DMS153 (cell line): ENCODE measurements at places on chromosomes 12 and 14.

GRCh38 chr14:33056213-33056612 lies 117.5 kb downstream of the NPAS3 start:
- no peak for DNase-seq

GRCh38 chr14:60353420-60353819 lies 104.4 kb downstream of the PPM1A start:
- no peak for DNase-seq

DNA sequence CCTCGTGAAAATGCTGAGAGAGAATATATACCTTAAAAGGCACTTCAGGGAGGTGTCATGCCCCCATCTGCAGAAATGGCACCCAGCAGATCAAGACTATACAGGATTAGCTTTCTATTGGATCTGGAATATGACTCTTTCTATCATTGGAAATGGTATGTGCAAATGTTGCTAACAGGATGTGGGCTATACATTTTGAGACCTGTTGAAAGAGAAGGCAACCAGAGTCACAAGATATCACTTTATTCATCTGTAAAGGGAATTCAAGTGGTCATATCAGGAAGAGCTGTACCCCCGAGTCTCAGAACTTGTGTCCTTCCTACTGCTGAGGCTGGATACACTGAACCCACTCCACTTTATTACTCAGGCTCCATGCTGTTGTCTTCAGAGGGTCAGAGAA lies 46.1 kb upstream of the FRMD6 start:
- no peak for DNase-seq

DNA sequence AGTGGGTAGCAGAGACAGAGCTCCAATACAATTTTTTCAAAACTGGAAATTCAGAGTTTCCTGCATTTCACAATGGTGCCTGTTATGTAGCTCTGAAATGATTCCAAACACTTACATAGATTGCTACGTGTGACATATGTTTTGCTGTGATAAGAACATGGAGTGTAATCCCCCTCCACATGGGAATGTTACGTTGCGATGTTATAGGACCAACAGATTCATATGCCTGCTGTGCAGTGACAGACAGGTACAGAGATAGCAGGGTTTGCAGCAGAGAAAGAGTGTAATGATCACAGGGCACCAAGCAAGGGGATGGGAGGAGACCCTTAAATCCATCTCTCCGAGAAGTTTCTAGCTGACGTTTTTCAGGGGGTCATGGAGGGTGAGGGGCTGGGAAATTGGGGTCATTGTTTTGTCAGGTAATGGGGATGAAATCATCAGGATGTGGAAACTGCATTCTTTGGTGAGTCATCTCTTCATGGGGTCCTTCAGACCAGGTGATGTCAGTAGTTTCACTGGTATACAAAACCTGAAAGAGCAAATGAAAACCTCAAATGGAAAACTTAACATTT lies 76.6 kb upstream of the OSBPL8 start:
- DNase-seq = no peak

- no peak for DNase-seq
Measured at GRCh38 chr12:120115692-120116440, 687 bp downstream of the RAB35 start.

GRCh38 chr12:9721394-9722092 lies 11.4 kb downstream of the CLECL1 start:
- DNase-seq = no peak

DNA sequence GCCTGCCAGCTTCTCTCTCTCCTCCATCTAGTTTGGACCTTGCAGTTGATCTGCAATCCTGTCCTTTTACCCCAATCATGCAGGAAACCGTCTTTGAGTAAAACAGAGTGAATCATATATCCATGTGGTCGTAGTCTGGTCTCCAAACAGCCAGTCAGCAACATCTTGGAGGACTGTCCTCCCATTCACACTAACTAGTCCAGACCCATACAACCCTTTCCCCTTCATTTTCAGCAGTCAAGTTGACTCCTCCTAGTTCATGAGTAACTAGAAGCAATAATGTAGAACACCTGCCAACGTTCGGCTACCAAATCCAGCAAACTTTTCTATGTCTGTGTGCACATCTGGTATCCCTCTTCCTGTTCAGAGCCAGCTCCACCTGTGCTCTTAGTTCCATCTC lies 10.8 kb upstream of the BIN2 start:
- DNase-seq = no peak

DNA sequence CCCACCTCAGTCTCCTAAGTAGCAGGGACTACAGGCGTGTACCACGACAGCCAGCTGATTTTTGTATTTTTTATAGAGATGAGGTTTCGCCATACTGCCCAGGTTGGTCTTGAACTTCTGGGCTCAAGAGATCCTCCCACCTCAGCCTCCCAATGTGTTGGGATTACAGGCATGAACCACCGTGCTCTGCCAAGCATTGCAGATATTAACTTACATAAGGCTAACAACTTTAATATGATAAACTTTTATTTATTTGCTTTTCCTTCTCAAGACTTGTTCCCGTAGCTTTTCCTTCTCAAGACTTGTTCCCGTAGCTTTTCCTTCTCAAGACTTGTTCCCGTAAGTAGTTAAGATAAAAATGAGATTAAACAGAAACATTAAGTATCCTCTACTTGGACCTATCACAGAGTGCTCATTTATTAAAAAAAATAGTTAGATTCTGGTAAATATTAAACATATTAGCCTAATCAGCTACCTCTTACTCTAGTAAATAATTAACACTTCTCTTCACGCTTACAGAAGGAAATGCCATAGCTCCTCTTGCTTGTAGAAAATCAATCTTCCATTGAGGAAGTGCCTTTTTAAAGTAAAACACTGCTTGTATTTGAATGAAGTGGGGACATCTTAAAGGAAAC lies 157.7 kb upstream of the KITLG start:
- no peak for DNase-seq

GRCh38 chr14:93319958-93320357 lies 12.9 kb downstream of the BTBD7 start:
- DNase-seq = no peak

GRCh38 chr12:94362653-94363052 lies 97.0 kb downstream of the CEP83 start:
- no peak for DNase-seq

DNA sequence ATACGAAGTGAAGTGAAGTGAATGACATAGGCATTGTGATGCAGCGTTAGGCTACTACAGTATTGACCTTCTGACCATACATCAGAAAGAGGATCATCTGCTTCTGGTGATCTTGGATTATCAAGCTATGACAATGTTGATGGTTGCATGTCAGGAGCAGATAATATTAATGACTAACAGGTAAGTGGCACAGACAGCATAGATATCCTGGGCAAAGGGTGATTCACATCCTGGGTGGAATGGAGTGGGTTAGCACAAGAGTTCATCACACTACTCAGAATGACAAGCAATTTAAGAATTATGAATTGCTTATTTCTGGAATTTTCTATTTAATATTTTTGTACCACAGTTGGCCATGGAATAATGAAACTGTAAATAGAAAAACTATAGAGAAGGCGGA lies 397.9 kb upstream of the ATP2B1 start:
- no peak for DNase-seq

- no peak for DNase-seq
Measured at GRCh38 chr14:95184413-95184790, 27.1 kb upstream of the DICER1 start.

GRCh38 chr12:57539134-57539768 lies 7.7 kb downstream of the DCTN2 start:
- no peak for DNase-seq

- no peak for DNase-seq
Measured at GRCh38 chr12:15763328-15763727, 25.9 kb downstream of the EPS8 start.

DNA sequence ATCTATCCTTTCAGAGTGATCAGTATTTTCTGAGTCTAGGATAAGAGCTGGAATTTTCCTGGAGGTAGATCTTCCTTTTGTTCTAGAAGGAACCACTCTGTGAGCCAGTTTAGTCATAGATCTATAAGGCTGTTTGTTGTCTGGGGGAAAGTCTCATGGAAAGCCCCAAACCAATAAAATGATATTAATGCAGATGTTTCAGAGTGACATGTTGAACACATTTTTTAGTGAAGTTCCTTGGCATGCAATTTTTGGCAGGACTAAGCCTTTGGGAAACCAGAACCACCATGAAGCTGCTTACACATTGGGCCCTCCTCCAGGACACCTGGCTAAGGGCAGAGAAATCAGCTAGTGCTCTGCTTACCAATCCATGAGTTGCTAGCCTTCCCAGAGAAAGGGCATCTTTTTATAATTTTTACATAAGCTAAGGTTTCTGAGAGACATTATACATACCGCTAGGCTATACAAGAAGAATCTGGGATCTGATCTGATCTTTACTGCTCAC lies 101.5 kb upstream of the PCED1B start:
- DNase-seq = no peak

DNA sequence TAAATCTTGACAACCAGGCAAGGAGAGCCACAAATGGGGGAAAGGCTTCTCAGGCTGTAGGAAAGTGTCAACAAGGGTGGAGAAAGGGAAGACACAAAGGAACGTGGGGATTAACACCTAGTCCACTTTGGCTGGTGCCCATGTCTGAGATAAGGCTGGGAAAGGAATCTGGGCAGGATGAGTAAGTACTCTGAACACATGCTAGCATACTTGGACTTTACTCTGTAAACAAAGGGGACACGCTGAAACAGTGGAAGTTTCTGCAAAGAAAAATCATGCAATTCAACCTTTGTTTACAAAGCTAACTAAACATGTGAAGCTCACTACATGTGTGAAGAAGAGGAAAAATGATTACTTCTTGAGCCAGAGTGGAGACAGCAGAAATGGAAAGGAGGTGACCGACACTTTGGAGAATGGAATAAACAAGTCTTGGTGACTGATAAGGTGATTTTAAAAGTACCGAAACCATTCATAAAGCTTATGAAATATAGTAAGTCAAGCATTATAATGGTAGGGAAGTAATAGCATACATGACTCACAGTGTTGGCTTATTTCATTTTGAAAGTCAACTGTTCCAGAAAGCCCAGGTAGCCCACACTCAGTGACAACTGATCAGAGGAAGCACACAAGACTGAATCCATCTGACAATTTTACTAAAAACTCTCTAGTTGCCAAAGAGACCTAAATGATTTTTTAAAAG lies 13.2 kb downstream of the CPNE8 start:
- DNase-seq = no peak

- no peak for DNase-seq
Measured at GRCh38 chr12:46470975-46471374, 98.4 kb upstream of the SLC38A2 start.

GRCh38 chr12:57101892-57102695 lies 9.1 kb downstream of the STAT6 start:
- DNase-seq = no peak

DNA sequence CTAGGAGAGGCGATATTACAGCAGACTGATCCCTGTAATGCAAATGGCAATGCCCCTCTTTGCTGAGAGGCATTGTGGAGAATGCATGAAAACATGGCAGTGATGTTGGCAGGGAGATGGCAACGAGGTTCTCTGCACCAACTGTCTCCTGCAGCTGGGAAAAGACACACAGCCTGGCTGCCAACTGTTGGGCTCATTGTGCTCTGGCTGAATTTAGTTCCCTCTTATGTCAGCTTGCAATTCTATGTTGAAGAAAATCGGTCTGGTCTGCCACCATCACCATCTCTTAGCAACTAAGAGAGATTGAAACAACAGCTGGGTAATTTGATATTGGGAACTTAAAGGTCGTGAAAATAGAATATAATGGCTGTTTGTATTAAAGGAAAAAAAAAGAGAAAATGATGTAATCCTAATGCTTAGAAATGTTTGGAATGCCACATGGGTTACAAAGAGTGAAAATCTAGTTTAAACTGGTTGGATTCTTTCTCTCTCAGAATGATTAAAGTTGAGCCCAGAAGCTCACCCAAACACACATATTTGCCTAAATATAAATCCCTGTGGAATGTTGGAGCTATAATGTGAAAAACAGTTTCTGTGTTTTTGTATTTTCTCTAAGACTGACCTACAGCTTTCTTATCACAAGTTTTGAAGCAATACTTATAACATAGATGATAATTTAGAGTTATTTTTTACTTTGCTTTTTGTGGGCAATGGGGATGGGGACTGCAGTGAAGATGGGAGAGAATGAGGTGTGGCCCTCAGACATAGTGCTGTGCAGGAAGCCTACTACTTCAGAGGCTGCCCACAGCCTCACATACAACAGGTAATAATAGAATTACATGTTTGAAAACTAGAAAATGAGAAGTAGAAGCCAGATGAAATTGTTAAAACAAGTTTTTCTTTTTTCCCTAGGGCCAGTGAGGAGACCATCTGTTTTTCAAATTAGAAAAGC lies 143.7 kb downstream of the AKAP6 start:
- DNase-seq = peak; percentile 61

GRCh38 chr12:106174876-106175275 lies 36.1 kb upstream of the NUAK1 start:
- no peak for DNase-seq

DNA sequence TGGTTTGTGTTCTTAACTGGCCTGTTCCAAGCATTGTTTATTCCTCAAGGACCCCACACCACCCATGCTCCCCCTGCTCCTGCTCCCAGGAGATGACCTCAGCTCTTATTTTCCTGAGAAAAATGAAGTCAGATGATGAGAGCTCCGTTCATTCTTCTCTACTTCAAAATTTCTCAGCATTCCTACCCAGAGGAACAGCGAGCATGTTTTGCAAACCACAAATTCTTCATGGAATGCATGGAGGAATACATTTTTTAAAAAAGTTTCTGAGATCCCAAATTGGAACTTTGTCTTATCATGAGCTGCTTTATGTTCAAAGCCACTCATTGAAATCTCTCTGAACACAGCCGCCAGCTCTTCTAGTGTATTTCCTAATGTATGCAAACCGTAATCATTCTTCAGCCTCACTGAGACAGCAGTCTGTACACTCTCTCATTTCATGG lies 44.9 kb downstream of the SYNE2 start:
- no peak for DNase-seq

- no peak for DNase-seq
Measured at GRCh38 chr12:52800259-52800917, 4.5 kb upstream of the KRT3 start.

DNA sequence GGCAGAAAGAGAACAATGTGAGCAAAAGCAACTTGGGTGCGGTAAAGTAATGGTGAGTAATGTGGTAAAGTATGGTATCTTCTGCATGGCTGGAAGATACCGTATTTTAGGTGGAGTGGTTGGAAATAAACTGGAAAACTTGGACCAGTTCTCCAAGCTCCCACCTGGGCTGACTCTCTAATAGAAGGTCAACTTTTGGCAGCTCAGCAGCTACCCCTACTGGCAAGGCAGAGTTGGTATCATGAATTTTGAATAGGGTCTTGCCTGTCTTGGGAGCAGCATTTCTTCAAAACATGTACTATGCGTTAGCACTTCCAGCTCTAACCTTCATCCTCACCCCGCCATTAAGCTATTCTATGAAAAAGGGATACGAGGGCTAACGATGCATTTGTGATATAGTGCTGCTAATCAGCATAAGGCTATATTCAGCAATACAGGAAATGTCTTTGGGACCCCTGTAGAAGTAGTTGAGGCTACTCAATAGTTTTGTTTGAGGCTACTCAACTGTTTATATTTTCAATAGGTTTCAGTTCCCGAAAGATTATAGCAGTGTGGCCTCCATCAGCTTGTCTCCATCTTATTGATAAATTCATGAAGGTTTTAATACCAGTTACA lies 276.3 kb upstream of the FAR2 start:
- peak; percentile 28 for DNase-seq
